Stimulated activated memory B cell treated with anti-CD40 and anti-IgM and Interleukin-4, amounts not matched to agents 10 μg/mL and 1 μg/mL and 100 μg/mL, for 72 hours (primary cell): ENCODE measurements at places on chromosomes 3 and 15.

- no peaks in the 10 kb centered on the region for H3K36me3 ChIP-seq
- H3K4me1 ChIP-seq = no peaks in the 10 kb centered on the region
- no peak overlapping the region for H3K4me3 ChIP-seq
- no peak for ATAC-seq
- H3K27ac ChIP-seq = no peak overlapping the region
- H3K27me3 ChIP-seq = peaks cover 21% of the 10 kb centered on the region
Observed at GRCh38 chr3:37642670-37643598, 218.7 kb upstream of the CTDSPL start.

DNA sequence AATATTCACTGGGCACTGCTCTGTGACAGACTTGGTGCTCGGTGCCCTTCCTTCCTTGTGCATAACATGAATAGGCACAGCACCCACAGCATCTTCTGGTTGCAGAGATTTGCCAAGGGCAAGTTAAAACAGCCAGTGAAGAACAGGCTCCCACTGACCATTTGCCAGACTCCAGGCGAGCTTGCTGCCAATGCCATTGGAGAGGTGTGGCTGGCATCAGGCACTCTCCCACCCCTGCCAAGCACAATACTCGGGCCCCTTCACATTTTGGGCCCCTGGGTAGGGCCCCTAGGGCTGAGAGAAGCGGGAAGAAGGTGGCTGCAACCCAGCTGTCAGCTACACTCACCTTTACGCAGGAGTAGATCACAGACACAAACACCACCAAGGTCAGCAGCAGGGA lies 112.1 kb downstream of the SEC22A start:
- H3K4me1 ChIP-seq = peaks cover 7% of the 10 kb centered on the region
- ATAC-seq = no peak
- no peak overlapping the region for H3K4me3 ChIP-seq
- H3K27ac ChIP-seq = no peak overlapping the region

DNA sequence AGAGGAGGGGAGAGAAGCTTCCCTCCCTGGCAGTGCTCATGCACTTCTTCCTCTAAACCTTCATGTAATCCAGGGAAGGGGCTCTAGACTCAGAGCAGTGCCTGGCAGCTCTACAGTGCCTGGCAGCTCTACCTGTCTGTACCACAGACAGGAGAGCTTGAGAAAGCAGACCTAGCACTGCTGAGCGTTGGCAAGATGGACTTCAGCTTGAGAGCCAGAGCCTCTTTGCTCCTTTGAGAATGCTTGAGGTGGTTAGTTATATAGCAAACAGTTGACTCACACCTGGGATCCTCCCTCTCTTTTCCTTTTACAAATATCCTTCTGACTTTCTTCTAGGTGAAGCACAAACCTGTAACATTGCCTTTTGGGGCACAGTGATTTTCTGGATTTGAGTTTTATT lies 20.9 kb downstream of the FBXO22 start:
- no peak overlapping the region for H3K27ac ChIP-seq
- H3K4me1 ChIP-seq = peaks cover 56% of the 10 kb centered on the region
- no peak overlapping the region for H3K4me3 ChIP-seq
- ATAC-seq = no peak
- peaks cover 54% of the 10 kb centered on the region for H3K36me3 ChIP-seq

DNA sequence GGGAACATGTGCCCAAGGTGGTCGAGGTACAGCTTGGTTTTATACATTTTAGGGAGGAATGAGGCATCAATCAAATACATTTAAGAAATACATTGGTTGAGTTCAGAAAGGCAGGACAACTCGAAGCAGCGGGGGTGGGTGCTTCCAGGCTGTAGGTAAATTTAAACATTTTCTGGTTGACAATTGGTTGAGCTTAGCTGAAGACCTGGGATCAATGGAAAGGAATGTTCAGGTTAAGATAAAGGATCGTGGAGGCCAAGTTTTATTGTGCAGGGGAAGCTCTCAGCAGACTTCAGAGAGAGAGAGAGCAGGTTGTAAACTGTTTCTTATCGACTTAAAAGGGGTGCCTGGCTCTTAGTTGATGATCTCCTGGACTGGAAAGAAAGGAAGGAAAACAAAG lies 11.3 kb downstream of the CPN2 start:
- H3K4me3 ChIP-seq = no peak overlapping the region
- H3K4me1 ChIP-seq = peaks cover 6% of the 10 kb centered on the region
- H3K36me3 ChIP-seq = no peaks in the 10 kb centered on the region
- H3K27ac ChIP-seq = no peak overlapping the region
- ATAC-seq = no peak

DNA sequence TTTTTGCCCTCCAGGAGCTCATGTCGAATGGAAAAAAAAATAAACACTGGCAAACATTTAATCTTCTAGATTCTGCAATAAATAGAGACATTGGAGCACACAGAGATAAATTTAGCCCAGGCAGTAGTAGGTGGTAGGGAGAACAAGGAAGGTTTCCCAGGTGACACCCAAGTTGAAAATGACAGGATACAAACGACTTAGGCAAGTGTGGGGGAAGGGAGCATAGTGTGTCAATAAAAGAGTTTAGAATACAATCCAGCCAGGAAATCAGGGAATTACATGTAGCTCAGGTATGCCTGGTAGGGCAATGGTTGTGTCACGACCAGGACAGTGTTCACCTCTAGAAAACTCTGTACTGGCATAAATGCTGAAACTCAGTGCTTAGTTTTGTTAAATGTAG lies 364.6 kb upstream of the AGTR1 start:
- no peak overlapping the region for H3K4me3 ChIP-seq
- no peaks in the 10 kb centered on the region for H3K27me3 ChIP-seq
- H3K27ac ChIP-seq = no peak overlapping the region
- H3K4me1 ChIP-seq = no peaks in the 10 kb centered on the region
